ENCODE measurements at places on chromosomes 6 and 20.

GRCh38 chr20:60035-60918 lies 27.2 kb upstream of the DEFB125 start:
- no peak for DNase-seq
- no peak overlapping the region for H3K4me3 ChIP-seq
- no peaks in the 10 kb centered on the region for H3K27me3 ChIP-seq
- H3K27ac ChIP-seq = no peak overlapping the region

DNA sequence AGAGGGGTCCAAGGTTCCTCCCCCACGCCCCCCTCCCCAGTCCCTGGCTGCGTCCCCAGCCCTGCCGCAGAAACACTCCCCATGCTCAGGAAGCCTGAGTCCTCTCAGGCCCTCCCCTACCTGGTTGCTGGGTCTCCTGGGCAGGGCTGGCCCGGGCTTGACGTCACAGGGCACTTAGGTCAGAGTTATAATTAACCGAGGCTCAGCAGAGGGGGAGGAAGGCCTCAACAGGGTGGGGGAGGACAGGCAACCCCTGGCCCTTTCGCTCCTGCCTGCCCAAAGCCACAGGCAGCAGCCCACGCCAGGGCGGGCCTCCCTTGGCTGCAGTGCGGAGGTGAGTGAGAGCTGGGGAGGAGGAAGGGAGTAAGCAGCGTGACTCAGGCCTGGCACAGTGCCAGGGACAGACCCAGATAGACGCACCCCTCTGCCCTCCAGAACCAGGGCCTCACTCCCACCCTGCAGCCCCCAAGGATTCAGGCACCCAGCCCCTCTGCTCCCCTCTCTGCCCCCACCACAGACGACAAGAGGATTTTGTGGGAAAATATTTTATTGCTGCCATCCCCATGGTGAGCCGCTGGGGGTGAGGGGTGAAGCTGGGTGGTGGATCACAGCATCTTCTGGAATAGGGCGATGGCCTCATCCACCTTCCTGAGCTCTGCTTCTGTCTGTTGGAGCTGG lies at the start of gene VWA7:
TSS of gene VWA7 (minus strand) at position 340 of the 678 bp plus-strand sequence. CDS start 549 bp downstream, outside the sequence.
- H3K27me3 ChIP-seq = no peaks in the 10 kb centered on the region
- H3K27ac ChIP-seq = peak within 1 kb of the TSS; percentile 59
- H3K4me3 ChIP-seq = peak within 1 kb of the TSS; percentile 4
- DNase-seq = peak; percentile 84

DNA sequence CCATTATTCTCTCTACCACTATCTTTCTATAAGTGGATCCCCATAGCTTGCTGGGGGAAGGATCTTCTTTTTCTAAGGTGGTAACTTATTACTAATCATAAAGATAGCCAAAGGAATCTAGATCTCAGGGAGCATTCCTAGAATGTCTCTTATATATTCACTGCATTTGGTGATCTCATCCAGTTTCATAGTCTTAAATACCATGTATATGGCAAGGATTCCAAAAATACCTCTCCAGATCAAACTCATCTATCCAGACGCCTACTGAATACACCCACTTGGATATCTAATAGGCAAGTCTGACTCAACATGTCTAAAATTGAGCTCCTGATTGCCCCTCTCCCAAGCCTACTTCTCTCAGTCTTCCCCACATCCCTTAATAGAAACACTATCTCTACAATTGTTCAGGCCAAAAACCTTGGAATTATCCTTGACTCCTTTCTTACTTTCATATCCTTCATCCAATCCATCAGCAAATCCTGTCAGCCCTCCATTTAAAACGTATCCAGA lies 264.4 kb downstream of the HACE1 start:
- peaks cover 5% of the 10 kb centered on the region for H3K27me3 ChIP-seq
- DNase-seq = no peak
- H3K27ac ChIP-seq = no peak overlapping the region
- H3K4me1 ChIP-seq = no peaks in the 10 kb centered on the region
- no peak overlapping the region for H3K4me3 ChIP-seq

GRCh38 chr6:167472880-167473279 lies 148.0 kb downstream of the TTLL2 start:
- H3K27ac ChIP-seq = no peak overlapping the region
- peaks cover 3% of the 10 kb centered on the region for H3K27me3 ChIP-seq
- peaks cover 9% of the 10 kb centered on the region for H3K4me1 ChIP-seq
- DNase-seq = no peak
- H3K4me3 ChIP-seq = no peak overlapping the region

GRCh38 chr6:41463062-41463930 lies 82.9 kb upstream of the FOXP4 start:
- no peaks in the 10 kb centered on the region for H3K4me1 ChIP-seq
- peaks cover 39% of the 10 kb centered on the region for H3K27me3 ChIP-seq
- peak; percentile 37 for DNase-seq
- H3K4me3 ChIP-seq = no peak overlapping the region

DNA sequence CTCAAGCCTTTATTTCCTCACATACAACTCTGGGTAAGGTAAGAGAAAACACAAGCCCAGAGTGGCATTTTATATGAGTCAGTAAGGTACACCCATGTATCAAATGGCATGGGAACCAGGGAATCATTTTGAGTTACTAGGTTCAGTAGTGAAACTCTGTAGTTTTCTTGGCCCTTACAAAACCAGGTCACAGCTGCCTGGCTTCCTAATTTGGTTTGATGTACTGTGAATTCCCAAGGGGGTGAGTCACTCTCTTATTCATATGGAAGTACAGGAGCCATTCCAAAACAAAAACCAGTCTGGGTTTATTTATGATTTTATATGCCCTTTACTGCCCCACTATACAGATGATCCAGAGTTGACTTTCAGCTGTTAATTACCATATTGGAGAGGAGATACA lies 70.7 kb downstream of the PDE7B start:
- no peak overlapping the region for H3K4me3 ChIP-seq
- H3K36me3 ChIP-seq = no peaks in the 10 kb centered on the region
- H3K27me3 ChIP-seq = peaks cover 5% of the 10 kb centered on the region
- peaks cover 31% of the 10 kb centered on the region for H3K4me1 ChIP-seq
- DNase-seq = no peak

DNA sequence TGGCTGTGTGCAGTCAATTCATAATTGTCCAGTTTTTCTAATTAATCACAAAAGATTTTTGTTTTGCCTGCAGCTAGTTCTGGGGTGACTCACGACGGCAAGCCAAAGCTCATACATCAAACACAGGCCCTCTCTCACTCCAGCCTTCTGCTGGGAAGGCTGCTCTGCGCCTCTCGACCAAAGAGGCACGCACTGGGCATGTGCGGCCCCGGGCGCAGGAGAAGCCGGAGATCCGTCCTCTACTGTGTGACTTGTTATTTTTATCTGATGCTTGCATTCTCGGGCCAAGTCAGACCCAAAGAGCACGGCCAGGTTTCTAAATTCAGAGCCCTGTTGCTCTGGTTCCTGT lies 98.5 kb downstream of the TFAP2A start:
- peaks cover 2% of the 10 kb centered on the region for H3K27me3 ChIP-seq
- H3K4me1 ChIP-seq = no peaks in the 10 kb centered on the region
- H3K4me3 ChIP-seq = no peak overlapping the region
- no peak overlapping the region for H3K27ac ChIP-seq
- no peaks in the 10 kb centered on the region for H3K36me3 ChIP-seq

GRCh38 chr20:37571033-37571432 lies 43.4 kb upstream of the BLCAP start:
- H3K36me3 ChIP-seq = no peaks in the 10 kb centered on the region
- peaks cover 2% of the 10 kb centered on the region for H3K4me1 ChIP-seq
- peaks cover 48% of the 10 kb centered on the region for H3K27me3 ChIP-seq
- H3K4me3 ChIP-seq = no peak overlapping the region
- no peak for DNase-seq
- H3K27ac ChIP-seq = no peak overlapping the region

GRCh38 chr6:89999945-90000825 lies 105.9 kb downstream of the GJA10 start:
- H3K27me3 ChIP-seq = no peaks in the 10 kb centered on the region
- H3K36me3 ChIP-seq = peaks cover 49% of the 10 kb centered on the region
- peaks cover 36% of the 10 kb centered on the region for H3K4me1 ChIP-seq
- DNase-seq = no peak
